COLO829 (cell line): ENCODE measurements at places on chromosomes 7 and 10.
A peak's percentile ranks its signal among the peaks of the same experiment; 100 is the strongest.

DNA sequence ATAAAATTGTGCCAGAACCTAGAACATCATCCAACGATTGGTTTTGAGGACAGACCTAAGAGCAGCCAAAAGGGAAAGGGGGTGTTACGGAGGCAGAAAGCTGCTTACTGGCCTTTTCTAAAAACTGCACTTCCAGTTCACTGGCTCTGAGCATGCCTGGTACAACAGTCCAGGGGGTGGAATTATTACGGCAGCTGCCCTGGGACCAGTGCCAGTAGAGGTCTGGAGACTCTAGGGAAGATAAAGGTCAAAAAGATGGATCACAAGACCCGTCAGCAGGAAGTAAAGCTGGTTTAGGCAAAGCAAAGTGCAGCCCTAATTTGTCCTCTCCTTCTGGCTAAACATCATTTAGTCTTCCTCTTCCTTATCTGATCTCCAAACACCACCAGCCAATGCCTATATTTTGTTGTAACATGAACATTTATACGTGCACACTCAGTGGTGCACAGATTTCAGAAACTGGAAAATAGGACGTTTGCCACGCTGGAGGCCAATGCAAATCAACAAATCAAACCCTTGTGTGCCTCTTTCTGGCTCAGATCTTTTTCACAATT, 216.4 kb upstream of the DPP6 start:
- DNase-seq = no peak

DNA sequence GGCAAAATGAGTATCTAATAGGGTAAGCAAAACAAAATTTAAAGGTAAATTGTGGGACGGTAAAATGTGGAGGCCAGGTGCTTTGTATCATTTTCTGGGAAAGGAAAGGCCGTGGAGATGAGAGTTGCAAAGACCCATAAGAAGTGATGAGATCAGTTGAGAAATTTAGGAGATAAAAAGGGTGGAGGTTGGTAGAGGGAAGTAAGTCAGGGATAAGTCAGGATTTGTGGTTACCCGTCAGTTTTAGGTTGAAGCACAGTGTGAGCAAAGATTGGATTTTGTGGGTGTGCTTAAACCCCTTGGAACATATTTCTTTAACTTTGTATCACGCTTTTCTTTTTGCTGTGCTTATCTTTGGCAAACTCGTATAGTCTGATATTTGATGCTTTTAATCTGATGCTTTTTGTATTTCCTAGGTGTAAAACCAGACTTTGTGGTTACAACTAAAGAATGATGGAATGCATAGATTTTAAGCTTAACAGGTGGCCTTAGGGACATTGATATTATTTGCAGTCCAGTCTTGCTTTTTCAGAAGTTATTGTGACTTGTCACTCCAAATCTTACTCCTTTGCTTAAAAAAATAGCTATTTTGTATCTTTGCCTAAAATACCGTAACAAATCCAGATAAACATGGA, 1.2 kb downstream of the BTRC start:
- no peak for DNase-seq

DNA sequence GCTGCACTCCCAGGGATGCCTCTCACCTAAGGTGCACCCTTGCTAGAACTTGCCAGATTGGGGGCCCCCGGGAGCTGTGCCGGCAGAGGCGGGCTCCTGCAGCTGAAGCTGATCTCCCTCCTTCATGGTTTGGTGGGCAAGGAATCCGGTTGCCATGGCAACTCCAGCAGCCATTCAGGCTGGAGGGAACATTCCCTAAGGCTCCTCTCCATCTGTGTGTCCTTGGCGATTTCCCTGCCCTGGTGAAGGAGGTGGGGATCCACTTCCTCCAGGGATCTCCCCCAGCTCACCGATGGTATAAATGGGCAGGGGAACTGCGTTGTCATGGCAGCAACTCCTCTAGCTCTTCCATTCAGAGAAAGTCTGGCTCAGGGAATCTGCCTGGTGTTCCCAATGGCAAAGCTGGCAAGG, 49.6 kb upstream of the GPR158 start:
- DNase-seq = no peak

GRCh38 chr10:101322266-101323108, 31.5 kb upstream of the BTRC start:
- DNase-seq = no peak

GRCh38 chr10:51224671-51225161, 150.4 kb downstream of the PRKG1 start:
- no peak for DNase-seq

GRCh38 chr10:129586898-129587443, 119.9 kb downstream of the MGMT start:
- DNase-seq = no peak

- DNase-seq = no peak
These were observed 92.0 kb upstream of the GDF10 start for GRCh38 chr10:47207894-47208469.

GRCh38 chr7:145134377-145134776, 298.5 kb upstream of the TPK1 start:
- no peak for DNase-seq

- DNase-seq = no peak
These were observed 13.1 kb downstream of the UMAD1 start for GRCh38 chr7:7653593-7654187.

DNA sequence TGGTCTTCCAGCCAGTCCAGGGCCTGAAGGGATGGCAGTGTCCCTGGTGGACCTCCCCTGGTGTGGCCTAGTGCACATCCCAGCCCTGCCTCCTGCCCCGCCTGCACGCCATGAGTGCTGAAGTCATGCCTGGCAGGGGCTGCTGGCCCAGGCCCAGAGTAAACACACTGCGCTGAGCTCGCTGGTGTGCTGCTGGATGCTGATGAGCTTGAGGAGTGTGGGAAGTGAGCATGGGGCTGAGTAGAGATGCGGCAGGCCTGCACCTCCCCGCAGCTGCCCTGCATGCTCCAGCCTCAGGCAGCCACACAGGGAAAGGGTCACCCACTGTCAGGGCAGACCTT, 43.2 kb downstream of the HTRA1 start:
- no peak for DNase-seq

GRCh38 chr7:133164498-133164897, 82.6 kb upstream of the CHCHD3 start:
- DNase-seq = no peak

GRCh38 chr10:84743483-84743882, 415.1 kb downstream of the CCSER2 start:
- no peak for DNase-seq

DNA sequence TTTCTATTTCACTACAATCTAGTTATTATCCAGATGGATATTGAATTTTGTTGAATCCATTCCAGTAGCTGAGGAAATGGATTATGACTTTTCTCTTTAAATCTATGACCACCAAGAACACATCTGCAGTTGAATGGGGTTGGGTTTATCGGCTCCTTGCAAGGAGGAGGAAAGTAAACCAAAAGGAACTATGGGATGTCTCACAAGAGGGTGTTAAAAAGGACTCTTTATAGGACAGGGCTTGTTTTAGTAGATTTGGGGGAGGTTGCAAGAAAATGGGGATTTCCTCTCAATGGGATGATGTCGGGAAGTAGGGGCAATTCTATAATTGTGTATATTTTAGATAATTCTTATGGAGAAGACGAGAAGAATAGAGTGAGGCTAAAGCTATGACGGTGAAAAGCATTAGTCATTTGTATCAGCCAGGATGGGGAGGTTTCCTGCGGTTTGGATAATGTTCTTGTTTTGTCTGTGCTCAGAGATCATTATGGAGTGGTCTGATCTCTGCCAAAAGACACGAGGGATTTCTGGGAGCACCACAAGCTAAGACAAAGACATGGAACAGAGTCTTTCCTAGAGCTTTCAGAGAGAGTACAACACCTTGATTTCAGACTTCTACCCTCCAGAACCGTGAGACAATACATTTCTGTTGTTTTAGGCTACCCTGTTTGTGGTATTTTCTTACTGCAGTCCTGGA, 5.3 kb upstream of the LRRC61 start:
- DNase-seq = no peak

GRCh38 chr7:84105586-84105985, 89.0 kb downstream of the SEMA3A start:
- DNase-seq = no peak

GRCh38 chr7:97639036-97639435, 92.8 kb upstream of the TAC1 start:
- peak; percentile 89 for DNase-seq

DNA sequence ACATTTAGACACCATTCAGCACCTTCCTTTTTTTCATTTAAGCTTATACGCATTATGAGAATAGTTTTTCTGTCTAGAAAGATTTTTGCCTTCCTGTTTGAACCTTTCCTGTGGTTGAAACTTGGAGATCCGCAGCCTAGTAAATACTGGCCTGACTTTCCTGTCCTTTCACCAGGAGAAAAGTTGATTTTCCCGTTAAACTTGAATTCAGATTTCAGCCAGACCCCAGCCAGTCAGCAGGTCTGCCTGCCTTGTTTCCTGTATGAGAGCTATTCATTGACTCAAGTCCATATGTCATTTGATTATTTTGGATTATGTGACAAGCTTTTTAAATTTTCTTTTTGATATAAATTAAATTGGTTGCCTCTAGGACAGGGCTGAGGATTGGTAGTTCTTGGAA, 71.5 kb downstream of the EVX1 start:
- no peak for DNase-seq

- DNase-seq = no peak
These were observed 68.0 kb upstream of the FAM20C start for GRCh38 chr7:124130-124949.

GRCh38 chr7:110675383-110676103, 415.4 kb upstream of the LRRN3 start:
- no peak for DNase-seq

GRCh38 chr7:153408360-153409335, 643.5 kb upstream of the DPP6 start:
- no peak for DNase-seq

- no peak for DNase-seq
These were observed 83.6 kb upstream of the LRRC4 start for GRCh38 chr7:128114806-128115205.
